ENCODE measurements at places on chromosomes 3 and 15.
A peak's percentile ranks its signal among the peaks of the same experiment; 100 is the strongest.

DNA sequence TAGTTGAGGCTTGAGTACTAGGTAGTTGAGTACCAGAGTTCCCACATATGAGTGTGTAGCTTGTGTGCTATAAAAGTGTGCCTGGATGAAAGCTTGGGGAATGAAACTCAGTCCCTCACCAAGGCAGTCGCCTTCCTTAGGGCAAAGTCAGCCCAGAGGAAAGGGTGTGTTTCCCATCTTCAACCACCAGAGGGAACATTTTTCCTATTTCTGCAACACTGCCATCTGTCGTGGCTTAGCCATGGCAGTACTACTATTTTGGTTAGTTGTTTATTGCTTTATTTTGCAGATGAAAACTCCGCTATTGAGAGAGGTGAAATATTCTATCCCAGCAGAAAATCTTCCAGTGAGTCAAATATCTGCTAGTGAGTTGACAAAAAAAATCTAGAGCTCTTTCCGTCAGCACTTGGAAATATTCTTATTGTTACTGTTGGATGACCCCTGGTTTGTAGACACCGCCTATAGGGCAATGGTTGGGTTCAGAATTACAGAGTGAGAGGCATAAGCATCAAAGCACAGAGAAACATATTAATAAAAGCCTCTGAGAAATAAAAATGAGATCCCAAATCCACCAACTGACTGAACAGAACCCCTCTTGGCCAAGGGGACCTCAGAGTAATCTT lies 239.9 kb downstream of the CPNE4 start:
- peak; percentile 80 for DNase-seq

- no peak for DNase-seq
These were observed 36.0 kb upstream of the AADAC start for GRCh38 chr3:151777880-151778279.

DNA sequence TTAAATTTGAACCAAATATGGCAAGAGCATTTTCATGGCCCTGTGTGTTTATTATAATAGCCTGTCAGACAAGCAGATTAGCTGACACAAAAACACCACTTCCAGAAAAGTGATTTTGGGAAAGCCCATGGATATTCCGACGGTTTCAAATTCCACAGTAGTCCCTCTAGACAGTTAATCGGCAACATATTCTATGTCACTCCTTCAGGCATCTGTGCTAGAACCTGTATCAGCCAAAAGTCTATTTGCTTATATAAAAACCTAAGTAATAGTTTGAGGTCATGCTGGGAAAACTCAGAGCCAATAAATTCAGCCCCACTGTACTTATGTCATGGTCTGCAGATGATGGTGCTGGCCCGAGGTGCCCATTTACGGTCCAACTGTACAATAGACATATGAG lies 110.2 kb upstream of the ARHGEF26 start:
- DNase-seq = no peak

GRCh38 chr15:45037936-45038335 lies 14.9 kb downstream of the SORD start:
- DNase-seq = no peak

DNA sequence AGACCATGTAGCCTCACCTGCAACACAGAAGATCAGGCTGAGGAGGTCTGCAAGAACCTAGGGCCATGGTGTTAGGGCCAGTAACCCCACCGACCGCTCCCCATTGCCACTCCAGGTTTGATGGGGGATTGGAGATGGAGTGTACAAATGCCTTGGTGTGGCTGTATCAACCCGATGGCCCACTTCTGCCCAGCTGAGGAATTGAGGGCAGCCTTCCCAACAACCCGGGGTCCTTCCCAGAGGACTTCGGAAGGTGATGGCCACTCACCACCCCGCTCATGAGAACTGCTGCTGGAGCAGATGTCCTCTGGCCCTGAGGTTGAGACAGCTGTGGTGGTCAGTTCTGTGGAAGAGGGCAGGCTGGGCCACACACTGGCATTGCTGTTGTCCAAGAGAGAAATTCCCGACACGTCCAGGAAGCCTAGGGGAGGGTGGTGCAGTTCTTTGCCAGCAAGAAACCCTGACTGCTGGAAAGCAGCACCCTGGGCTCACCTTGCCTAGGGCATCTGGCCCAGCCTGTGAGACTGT lies 8.9 kb downstream of the GORASP1 start:
- DNase-seq = no peak

GRCh38 chr15:68083463-68083862 lies 29.3 kb downstream of the PIAS1 start:
- no peak for DNase-seq

- DNase-seq = peak; percentile 66
These were observed 286.7 kb upstream of the TGFBR2 start for GRCh38 chr3:30319713-30320112.

DNA sequence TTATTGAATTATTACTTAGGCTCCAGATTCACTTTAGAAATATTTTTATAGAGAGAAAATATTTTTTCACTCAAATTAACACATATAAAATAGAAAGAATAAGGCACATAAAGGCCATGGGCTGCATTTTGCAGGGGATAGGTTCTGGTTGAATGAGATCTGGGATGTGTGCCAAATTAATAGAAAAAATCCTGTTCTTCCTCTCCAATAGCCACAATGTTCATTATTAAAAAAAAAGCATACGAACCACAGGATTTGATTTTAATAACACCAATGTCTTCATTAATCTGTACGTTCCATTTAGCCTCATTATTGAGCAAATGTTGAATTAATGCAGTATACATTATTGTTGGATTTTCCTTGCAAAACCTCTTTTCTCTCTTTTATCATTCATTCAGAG lies 622.8 kb upstream of the AGTR1 start:
- DNase-seq = no peak

DNA sequence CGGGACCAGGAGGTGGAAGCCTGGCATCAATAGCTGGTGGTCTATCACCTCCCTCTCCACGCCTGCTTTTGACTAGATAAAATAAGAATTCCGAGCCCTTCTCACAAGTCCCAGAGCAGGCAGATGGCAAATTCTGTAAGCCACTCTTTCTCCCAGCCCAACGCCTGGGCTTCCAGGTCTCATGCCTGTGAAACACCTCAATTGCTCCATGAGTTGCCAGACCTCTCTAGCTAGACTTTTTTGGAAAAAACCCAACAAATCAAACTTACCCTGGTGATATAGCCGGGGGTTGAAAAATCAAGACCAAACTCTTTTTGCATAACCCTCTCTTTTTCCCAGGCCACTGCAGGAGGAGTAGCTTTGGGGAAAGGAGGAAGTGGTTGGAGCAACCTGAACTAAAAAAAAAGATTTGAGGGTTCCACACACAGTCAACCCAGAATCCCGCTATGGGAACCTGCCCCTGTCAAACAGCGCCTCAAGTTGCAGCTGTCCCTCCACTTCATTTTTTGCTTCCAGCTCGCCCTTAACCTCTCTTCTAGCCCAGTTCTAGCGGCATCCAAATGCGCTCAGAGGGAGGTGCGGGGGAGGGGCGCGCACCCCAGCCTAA lies 7.0 kb downstream of the BHLHE40 start:
- no peak for DNase-seq

GRCh38 chr15:68347392-68347791 lies 69.8 kb downstream of the FEM1B start:
- peak; percentile 63 for DNase-seq

GRCh38 chr3:161977063-161977462 lies 480.5 kb downstream of the OTOL1 start:
- peak; percentile 48 for DNase-seq

- no peak for DNase-seq
These were observed 19.1 kb upstream of the FSIP1 start for GRCh38 chr15:39801641-39802309.

DNA sequence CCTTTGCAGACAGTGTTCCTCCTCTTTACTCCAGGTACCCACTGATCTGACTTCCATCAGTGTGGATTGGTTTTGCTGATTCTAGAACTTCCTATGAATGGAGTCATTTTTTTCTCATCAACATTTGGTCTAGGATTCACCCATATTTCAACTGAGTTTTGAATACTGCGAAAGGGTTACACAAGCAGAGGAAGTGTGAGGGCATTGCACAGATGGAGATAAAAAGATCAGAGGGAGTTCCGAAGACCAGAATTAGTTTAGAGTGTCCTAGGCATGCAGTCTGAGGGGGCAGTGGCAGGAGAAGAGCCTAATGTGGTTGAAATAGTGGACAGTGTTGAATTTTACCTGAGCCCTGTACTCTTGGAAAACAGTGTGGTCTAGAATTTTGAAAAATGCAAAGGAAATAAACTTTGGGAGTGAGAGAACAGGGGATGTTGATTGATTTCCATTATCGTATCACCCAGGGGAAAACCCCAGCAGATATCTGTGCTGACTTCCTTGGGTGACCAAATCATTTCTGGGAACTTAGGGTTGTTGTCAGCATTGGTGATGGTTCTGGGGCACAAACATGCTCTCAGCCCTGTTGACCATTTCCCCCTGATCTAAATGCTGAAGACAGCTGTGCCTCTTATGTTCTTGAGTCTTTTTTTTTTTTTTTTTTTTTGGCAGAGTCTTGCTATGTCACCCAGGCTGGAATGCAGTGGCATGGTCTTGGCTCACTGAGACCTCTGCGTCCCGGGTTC lies 327.4 kb upstream of the LRRFIP2 start:
- no peak for DNase-seq

DNA sequence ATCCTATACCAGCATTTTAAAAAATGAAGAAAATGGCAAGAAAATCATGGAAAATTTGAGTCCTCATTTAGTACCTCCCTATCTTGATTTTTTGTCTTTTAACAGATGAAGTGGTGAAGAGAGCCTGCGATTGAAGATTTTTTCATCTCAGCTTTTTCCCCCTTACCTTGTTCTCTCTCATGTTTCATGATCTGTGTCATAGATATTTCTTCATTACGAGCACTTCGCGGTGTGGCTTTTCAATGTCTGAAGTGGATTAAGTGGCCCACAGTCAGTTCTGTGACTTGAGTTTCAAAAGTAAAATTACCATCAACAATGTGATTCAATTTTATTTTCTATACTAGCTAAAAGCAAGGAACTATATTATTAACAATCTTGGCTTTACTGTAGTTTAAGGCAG lies 147.2 kb downstream of the FNDC3B start:
- DNase-seq = no peak

DNA sequence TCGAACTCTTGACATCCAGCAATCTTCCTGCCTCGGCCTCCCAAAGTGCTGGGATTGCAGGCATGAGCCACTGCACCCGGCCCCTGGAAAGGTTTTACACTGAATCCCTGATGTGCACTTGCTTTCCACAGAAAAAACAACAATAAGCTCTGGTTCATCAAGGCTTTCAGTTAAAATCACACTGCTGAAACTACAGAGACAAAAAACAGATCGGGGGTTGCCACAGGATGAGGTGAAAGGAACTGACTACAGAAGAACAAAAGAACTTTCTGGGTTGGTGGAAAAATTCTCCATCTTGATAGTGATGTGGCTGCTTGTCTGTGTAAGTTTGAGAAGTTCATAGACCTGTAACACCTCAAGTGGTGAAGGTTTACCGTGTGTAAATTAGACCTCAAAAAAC lies 2.9 kb downstream of the RAB43 start:
- no peak for DNase-seq

DNA sequence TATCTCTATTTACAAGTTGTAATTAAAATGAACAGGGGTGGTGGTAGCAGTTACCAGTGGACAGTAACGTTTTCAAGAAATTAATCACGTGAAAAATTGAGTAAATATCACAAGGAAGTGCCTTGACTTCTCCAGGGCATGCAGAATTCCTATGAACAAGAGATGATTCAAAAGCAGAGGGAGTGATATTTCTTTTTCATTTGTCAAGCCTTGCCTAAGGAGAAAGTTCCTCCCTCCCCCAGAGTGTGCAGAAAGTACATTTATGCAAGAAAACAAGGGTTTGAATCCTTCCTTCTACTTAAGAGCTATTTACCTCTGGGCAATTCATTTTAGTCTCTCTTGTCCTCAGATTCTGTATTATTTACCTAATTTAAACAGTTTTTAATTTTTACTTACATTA lies 53.3 kb upstream of the ZNF385D start:
- no peak for DNase-seq

DNA sequence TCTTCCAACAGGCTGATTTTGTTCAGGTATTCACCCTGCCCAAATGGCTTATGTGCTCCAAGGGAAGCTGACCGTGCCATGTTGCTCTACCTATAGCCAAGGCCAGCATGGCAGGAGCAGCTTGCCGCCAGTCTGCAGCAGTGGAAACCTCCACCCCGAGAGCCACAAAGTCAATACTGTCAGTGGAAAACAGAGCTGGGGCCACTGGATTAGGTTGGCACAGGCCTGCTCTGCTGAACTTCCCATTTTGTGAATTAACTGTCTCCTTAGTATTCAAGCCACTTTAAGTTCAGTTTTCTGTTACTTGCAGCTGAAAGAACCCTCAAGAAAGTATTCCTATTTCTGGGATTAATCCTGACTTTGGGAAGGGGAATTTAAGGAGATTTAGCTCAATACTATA lies 63.8 kb upstream of the XCR1 start:
- no peak for DNase-seq

- DNase-seq = no peak
These were observed 102.0 kb upstream of the GADL1 start for GRCh38 chr3:30996467-30996866.

GRCh38 chr3:183701744-183702143 lies 4.1 kb downstream of the YEATS2 start:
- no peak for DNase-seq

GRCh38 chr15:75606711-75607699 lies 18.5 kb downstream of the SNUPN start:
- no peak for DNase-seq

- no peak for DNase-seq
These were observed 70.7 kb downstream of the FAM43A start for GRCh38 chr3:194756460-194756779.

- DNase-seq = no peak
These were observed 493.1 kb downstream of the SHQ1 start for GRCh38 chr3:72355168-72355567.

DNA sequence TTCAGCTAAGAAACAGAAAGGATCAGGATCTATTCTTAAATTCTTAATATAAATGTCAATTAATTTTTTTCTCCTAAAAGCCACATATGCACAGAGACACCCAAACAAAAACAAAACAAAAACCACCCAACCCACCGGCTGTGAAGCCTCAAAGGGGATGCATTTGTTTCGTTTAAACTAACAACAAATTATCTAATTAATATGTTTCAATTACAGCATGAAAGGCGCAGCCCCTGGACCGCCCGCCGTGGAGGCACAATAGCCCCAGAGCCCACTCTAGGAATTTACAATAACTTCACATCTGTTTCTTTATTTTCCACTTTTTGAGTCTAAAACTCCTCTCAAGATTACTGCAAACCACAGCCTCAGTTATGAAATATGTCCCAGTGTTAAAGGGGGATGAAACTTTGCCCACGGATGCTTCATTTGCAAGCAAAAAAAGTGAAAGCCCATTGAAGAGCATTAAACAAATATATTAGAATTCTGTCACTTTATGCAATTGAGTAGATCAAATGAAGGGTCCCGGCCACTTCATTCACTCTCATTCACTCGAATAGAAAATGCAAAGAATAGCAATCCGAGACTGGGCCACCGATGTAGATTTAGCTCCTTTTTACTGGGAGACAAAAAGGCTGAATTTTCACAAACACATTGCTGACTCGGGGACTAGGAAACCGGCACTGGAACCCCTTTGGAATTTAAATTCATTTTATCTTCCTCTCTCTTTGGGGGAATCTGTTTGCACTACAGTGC lies 6.0 kb downstream of the FOXB1 start:
- no peak for DNase-seq
